ENCODE measurements at places on chromosomes 4 and X.

- no peak for DNase-seq
Measured at GRCh38 chr4:170325599-170325998, 235.8 kb upstream of the AADAT start.

GRCh38 chr4:72567821-72568675 lies 973 bp downstream of the ADAMTS3 start:
- peak; percentile 34 for DNase-seq

- DNase-seq, result no peak
Measured at GRCh38 chrX:3712051-3712869, 1.2 kb downstream of the PRKX start.

GRCh38 chr4:147991543-147992283 lies 259.8 kb downstream of the ARHGAP10 start:
- no peak for DNase-seq

DNA sequence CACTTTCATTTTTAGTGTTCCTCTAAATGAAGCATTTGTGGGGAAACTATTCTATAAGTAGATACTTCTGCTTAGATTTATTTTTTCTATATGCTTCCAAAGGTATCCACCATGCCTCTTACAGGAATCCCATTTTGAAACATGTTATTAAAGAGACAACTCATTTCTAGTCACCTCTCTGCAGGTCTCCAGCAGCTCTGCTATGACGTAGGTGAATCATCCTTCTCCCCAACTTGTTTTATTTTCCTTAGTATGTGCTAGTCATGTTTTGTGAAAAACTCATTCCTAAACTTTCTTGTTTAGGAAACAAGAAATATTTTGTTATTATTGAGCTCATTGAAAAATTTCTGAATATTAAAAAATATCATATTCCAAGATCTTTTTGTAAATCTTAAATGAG lies 12.8 kb downstream of the CXCL8 start:
- no peak for DNase-seq

DNA sequence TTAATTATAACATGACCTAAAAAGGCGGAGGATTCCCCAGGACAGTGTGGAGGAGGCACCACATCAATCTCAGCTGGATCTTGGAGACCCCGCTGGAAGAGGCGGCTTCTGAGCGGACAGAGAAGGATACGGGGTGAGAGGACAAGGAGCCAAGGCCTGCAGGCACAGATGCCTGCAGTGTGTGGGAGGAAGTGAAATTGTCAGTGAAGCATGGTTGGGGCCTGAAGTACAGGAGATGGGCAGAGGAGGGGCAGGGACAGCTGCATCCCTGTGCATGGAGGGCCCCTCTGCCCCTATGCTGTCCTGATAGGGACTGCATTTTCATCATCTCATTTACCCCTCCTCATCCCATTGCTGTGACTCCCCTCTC lies 1.7 kb upstream of the SLC2A9 start:
- DNase-seq, result no peak

GRCh38 chrX:118780509-118780908 lies 43.1 kb upstream of the ZCCHC12 start:
- DNase-seq, result no peak

GRCh38 chr4:177968817-177969442 lies 526.7 kb upstream of the AGA start:
- no peak for DNase-seq

DNA sequence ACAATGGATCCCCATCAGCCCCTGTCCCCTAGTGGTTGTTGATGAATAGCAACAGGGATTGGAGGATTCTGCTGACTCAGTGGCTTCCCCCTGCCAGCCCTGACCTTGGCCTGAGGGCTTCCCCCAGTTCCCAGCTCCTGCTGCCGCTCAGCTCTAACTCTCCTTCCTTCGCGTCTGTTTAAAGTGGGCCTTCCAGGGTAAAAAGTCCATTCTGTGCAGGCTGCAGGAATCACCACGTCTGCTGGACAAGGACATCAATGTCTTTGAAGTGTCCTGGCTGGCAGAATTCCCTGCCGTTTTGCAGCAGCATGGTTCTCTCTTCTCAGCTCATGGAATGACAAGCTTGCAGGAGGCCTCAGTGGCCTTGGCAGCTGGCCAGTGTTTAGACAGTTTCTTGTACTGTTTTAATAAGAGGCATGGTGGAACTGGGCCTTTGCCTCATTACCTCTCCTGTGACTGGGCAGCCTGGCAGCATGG lies 152.5 kb upstream of the STX18 start:
- DNase-seq, result no peak

- DNase-seq, result no peak
Measured at GRCh38 chrX:39377157-39377556, 575.9 kb downstream of the MID1IP1 start.

DNA sequence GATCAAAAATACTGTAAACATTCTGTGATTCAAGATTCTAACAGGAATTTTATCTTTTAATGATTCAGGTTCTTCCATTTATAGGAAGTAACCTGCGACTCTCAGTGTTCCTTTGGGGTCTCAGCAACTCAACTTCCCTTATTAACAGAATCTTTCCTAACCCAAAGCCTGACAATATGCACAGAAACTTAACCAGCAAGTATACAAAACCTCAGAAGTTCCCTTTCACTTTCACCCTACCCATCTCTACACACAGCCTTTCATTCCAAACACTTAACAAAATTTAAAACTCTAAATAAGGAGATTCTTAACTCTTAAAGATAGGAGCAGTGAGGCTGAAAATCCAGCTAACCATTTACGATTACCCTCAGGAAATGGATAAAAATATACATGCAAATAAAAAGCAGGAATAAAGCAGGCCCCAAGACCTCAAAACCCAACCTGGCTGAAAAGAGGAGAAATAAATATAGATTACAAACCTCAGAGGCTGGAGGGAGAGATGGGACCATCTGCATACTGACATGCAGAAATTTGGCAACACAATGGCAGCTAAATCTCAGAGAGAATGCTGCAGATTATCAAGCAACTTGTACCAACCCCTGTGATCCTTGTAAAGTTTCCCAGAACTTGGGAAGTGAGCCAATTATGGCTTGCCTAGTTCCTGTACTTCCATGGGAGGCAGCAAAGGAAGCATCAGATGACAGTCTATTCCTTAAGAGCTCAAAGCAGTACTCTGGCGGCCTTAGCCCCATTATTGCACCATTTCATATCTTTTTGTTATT lies 101.0 kb downstream of the ATP11C start:
- no peak for DNase-seq

- DNase-seq, result no peak
Measured at GRCh38 chrX:125152011-125152410, 167.7 kb upstream of the TEX13C start.

GRCh38 chr4:182429896-182430295 lies 186.7 kb downstream of the TENM3 start:
- DNase-seq, result no peak

All from caudate nucleus (tissue), 63 donors.